ENCODE measurements at places on chromosomes 3 and 15.

- H3K36me3 ChIP-seq = no peaks in the 10 kb centered on the region
- DNase-seq = no peak
- peaks cover 33% of the 10 kb centered on the region for H3K27me3 ChIP-seq
- H3K27ac ChIP-seq = no peak overlapping the region
- no peak overlapping the region for H3K4me3 ChIP-seq
Measured at GRCh38 chr15:33068511-33068990, 126.0 kb downstream of the FMN1 start.

GRCh38 chr15:100208921-100209603 lies 132.7 kb downstream of the ADAMTS17 start:
- H3K4me1 ChIP-seq = no peaks in the 10 kb centered on the region
- no peaks in the 10 kb centered on the region for H3K36me3 ChIP-seq
- H3K27me3 ChIP-seq = peaks cover 4% of the 10 kb centered on the region
- H3K27ac ChIP-seq = no peak overlapping the region
- DNase-seq = no peak
- no peak overlapping the region for H3K4me3 ChIP-seq

DNA sequence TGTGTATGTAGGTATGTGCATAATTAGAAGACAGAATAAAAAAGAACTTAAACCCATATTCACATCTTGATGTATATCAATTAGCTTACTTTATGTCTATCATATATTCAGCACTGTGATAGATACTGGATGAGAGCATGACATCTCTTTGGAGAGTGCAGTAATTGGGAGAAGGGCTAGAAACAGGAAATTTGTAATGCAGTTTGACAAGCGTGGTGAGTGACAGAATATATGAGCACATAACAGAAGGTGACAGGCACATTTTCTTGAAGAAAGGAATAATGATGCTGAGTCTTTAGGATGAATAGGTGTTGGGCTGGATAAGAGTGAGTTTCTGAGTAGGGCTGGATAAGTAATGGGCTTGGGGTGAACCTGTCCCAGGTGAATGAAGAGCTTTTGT lies 680.3 kb upstream of the ZNF385D start:
- H3K4me1 ChIP-seq = no peaks in the 10 kb centered on the region
- H3K27ac ChIP-seq = no peak overlapping the region
- no peak overlapping the region for H3K4me3 ChIP-seq
- H3K36me3 ChIP-seq = no peaks in the 10 kb centered on the region
- DNase-seq = no peak
- H3K27me3 ChIP-seq = no peaks in the 10 kb centered on the region

DNA sequence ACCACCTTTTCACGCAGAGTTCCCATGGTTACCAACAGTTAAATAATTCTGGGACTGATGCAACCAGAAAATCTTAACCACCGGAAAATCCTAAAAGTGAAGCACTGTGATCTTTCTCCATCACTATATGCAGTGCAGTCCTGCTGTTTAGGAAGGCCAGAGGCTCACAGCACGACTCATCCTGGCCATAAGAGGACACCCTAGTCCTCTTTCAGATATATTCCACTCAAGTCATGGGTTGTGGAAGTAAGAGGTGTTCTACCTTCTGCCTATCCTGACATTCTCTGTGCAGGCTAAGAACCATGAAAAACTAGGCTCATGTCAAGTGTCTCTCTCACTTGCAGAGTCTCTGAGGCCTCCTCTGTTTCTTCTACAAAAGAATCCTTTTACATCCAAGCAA lies 67.2 kb downstream of the DHX30 start:
- no peaks in the 10 kb centered on the region for H3K4me1 ChIP-seq
- H3K27ac ChIP-seq = no peak overlapping the region
- H3K4me3 ChIP-seq = no peak overlapping the region
- no peak for DNase-seq

- DNase-seq = no peak
- H3K36me3 ChIP-seq = no peaks in the 10 kb centered on the region
- no peak overlapping the region for H3K4me3 ChIP-seq
- no peaks in the 10 kb centered on the region for H3K27me3 ChIP-seq
- no peak overlapping the region for H3K27ac ChIP-seq
- H3K4me1 ChIP-seq = no peaks in the 10 kb centered on the region
Measured at GRCh38 chr3:94928921-94929320, 866.1 kb downstream of the NSUN3 start.

DNA sequence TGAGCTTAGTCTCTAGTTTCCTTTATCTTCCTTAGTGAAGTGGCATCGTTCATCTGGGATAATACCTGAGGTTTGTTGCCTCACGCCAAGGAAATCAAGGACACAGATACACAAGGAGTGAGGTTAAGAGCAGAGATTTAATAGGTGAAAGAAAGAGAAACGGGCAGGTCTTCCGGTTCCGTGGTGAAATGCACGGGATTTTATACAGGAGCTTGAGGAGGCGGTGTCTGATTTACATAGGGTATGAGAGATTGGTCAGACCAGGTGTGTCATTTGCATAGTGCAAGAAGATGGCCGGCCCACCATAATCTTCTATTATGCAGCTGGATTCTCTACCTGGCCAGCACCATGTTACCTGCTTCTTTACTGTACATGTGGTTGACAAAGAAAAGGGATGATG lies 17.2 kb downstream of the ARRDC4 start:
- peaks cover 1% of the 10 kb centered on the region for H3K4me1 ChIP-seq
- no peak for DNase-seq
- H3K4me3 ChIP-seq = no peak overlapping the region

GRCh38 chr15:64568765-64569164 lies 108.4 kb downstream of the ZNF609 start:
- no peak for DNase-seq
- H3K27ac ChIP-seq = peak overlapping the region; percentile 43
- H3K4me3 ChIP-seq = no peak overlapping the region
- peaks cover 56% of the 10 kb centered on the region for H3K4me1 ChIP-seq

- no peak overlapping the region for H3K27ac ChIP-seq
- H3K4me3 ChIP-seq = no peak overlapping the region
- peaks cover 42% of the 10 kb centered on the region for H3K4me1 ChIP-seq
- H3K27me3 ChIP-seq = no peaks in the 10 kb centered on the region
- H3K36me3 ChIP-seq = peaks cover 71% of the 10 kb centered on the region
- DNase-seq = no peak
Measured at GRCh38 chr3:15778332-15778858, 19.4 kb downstream of the ANKRD28 start.

GRCh38 chr3:106338582-106339214 lies 469.9 kb upstream of the CBLB start:
- peaks cover 1% of the 10 kb centered on the region for H3K27me3 ChIP-seq
- peaks cover 55% of the 10 kb centered on the region for H3K4me1 ChIP-seq
- DNase-seq = no peak
- peaks cover 11% of the 10 kb centered on the region for H3K36me3 ChIP-seq

DNA sequence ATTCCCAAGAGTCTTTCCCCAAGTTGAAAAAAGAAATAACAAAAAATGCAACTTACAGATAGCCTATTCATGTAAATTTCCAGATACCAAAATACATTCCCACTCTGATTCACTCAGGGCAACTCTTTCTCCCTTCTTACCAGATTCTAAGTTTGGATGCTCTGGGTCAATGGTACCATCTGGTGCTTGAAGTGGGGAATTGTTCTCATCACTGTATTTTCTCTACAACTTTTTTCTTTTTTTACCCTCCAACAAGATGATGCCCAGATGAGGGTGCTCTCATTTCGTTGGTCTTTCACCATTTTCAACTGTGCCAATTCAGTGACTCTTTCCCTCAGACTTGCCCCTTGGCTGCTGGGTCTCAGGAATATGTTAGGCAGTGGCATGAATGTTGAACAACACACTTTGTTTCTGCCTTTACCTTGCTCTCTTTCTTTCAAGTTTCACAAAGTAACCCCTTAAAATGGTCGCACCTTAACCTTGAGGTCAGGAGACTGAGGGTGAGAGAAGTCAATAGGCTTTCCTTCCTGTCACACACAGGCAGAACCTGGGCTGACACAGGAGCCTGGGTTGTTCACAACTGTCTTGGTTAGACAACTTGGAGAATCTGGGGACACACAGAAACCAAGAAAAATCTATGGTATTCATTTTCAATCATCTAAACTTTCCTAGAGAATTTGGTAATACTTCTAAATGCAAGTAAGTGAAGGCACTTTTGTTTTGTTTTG lies 330.7 kb upstream of the SLCO3A1 start:
- no peak overlapping the region for H3K27ac ChIP-seq
- peaks cover 11% of the 10 kb centered on the region for H3K27me3 ChIP-seq
- H3K36me3 ChIP-seq = no peaks in the 10 kb centered on the region
- H3K4me1 ChIP-seq = no peaks in the 10 kb centered on the region
- no peak overlapping the region for H3K4me3 ChIP-seq
- no peak for DNase-seq

GRCh38 chr15:46061002-46061401 lies 426.2 kb downstream of the SQOR start:
- no peak overlapping the region for H3K27ac ChIP-seq
- no peaks in the 10 kb centered on the region for H3K36me3 ChIP-seq
- H3K27me3 ChIP-seq = no peaks in the 10 kb centered on the region
- DNase-seq = no peak
- H3K4me1 ChIP-seq = no peaks in the 10 kb centered on the region

DNA sequence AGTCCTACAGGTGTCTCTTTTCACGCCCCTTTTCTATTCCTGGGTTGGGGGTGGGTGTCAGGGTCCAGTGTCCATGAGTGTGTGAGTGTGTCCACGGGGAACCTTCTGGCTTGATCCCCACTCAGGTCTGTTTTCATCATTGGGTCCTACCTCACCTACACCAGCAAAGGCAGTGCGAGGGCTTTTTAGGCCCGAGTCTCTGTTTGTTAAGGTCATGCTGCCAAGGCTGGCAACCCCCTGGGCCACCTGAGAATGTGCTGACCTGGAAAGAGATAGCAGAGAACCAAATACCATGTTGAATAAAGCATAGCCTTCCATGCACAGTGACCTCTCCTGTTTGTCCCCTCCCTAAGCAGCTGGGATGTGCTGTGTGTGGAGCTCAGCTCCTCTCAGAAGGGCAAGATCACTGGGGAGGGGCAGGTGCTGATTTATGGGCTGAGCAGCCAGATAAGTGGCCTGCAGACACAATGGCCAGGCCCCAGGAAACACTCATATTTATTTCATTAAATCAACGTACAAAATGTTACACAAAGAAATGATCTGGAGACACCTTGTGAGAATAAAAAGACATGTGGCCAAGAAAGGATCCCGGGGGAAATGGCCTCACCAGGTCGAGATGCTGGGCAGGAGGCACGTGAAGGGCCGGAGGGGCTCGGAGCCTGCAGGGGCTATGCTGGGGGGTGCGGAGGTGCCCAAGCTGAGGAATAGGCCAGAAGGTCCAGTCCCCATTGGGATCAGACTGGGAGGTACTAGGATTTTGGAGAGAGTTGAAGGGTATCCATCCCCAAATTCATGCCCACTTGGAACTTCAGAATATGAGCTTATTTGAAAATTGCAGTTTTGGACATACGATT lies 36.1 kb downstream of the RAB6B start:
- peaks cover 11% of the 10 kb centered on the region for H3K4me1 ChIP-seq
- no peak for DNase-seq
- no peaks in the 10 kb centered on the region for H3K36me3 ChIP-seq
- no peak overlapping the region for H3K4me3 ChIP-seq
- H3K27me3 ChIP-seq = no peaks in the 10 kb centered on the region

DNA sequence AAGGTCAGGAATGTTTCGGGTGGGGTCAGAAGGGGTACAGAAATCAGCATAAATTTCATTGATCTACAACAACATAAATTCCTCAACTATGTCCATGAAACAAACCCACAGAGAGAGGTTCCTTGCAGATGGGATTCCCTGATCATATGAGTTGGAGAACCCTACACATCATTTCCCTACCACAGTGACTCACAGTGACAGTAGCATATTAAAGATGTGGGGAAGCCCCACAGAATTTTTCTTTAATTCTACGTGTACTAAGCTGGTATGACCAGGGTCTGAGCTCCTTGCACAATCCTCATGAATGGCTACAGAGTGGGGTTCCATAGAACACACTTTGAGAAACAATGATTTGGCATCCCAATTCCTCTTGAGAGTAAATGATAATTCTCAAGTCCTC lies 116.9 kb upstream of the RAD18 start:
- H3K4me3 ChIP-seq = no peak overlapping the region
- no peak for DNase-seq
- H3K36me3 ChIP-seq = no peaks in the 10 kb centered on the region
- no peak overlapping the region for H3K27ac ChIP-seq
- peaks cover 3% of the 10 kb centered on the region for H3K27me3 ChIP-seq

GRCh38 chr3:111590143-111590491 lies 5.0 kb downstream of the ZBED2 start:
- H3K27ac ChIP-seq = no peak overlapping the region
- peaks cover 94% of the 10 kb centered on the region for H3K36me3 ChIP-seq
- peaks cover 52% of the 10 kb centered on the region for H3K4me1 ChIP-seq
- DNase-seq = no peak
- H3K4me3 ChIP-seq = peak overlapping the region; percentile 97

DNA sequence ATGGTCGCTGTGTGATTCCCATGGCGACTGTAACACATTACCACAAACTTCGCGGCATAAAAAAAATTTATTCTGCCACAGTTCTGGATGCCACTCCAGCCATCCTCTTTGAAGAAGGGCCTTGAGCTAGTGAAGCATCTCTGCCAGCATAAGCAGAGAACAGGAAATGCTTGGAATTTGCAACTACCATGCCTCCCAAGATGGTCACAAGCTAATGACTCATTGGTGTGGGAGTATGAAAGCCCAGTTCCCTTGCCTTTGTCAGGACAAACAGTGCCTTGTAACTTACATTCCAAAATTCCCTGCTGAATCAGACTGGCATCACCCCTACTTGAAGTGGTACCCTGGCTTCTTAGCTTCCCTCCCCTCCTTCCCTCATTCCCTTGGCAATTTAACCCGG lies 129.7 kb downstream of the PROS1 start:
- DNase-seq = no peak
- H3K4me1 ChIP-seq = no peaks in the 10 kb centered on the region
- no peak overlapping the region for H3K4me3 ChIP-seq
- H3K27me3 ChIP-seq = no peaks in the 10 kb centered on the region
- no peaks in the 10 kb centered on the region for H3K36me3 ChIP-seq
- H3K27ac ChIP-seq = no peak overlapping the region

GRCh38 chr3:186847437-186847836 lies 4.9 kb downstream of the ADIPOQ start:
- H3K36me3 ChIP-seq = peaks cover 6% of the 10 kb centered on the region
- peaks cover 13% of the 10 kb centered on the region for H3K4me1 ChIP-seq
- peaks cover 17% of the 10 kb centered on the region for H3K27me3 ChIP-seq
- H3K4me3 ChIP-seq = no peak overlapping the region
- H3K27ac ChIP-seq = no peak overlapping the region

GRCh38 chr3:109784285-109784684 lies 446.9 kb upstream of the DPPA4 start:
- no peak overlapping the region for H3K27ac ChIP-seq
- no peaks in the 10 kb centered on the region for H3K4me1 ChIP-seq
- no peak for DNase-seq

- no peak overlapping the region for H3K27ac ChIP-seq
- no peak for DNase-seq
- H3K4me1 ChIP-seq = no peaks in the 10 kb centered on the region
- H3K36me3 ChIP-seq = peaks cover 6% of the 10 kb centered on the region
Measured at GRCh38 chr3:189646853-189647542, 15.8 kb downstream of the TP63 start.

GRCh38 chr15:88568589-88568988 lies 22.1 kb upstream of the DET1 start:
- DNase-seq = no peak
- no peak overlapping the region for H3K4me3 ChIP-seq
- no peaks in the 10 kb centered on the region for H3K27me3 ChIP-seq
- H3K36me3 ChIP-seq = no peaks in the 10 kb centered on the region
- no peak overlapping the region for H3K27ac ChIP-seq

All from activated T-helper 2 cell treated with anti-CD3 and anti-CD28 coated beads, Interferon-gamma antibody, Interleukin-2, Interleukin-4, amounts not matched to agents 10 μg/mL and 5 μg/mL and 100 μg/mL, durations not matched to agents 14 hours and 24 hours and 36 hours (primary cell).